ENCODE measurements at places on chromosomes 1 and 21. TPM values are rescaled to one million over a fixed set of nuclear protein-coding genes. Genes with fewer than 3 reads are reported as not detected.

DNA sequence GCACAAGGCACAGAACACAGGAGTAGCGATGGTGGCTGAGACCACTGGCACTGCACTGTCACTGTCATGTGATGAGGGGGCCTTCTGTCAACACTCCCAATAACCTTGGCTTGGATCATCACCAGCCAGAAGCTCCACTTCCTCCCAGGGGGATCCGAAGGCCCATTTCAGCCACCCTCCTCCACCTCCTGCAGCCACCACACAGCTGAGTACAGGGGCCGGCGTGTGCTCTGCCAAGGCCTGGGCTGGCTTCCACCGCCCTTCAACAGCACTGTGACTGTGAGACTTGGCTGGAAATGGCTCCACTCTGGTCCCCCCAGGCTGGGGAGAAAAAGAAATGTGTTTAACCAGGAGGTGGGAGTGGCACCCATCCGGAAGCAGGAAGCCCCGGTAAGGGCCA lies 9.9 kb upstream of the NADK start:
- H3K4me1 ChIP-seq = peaks cover 3% of the 10 kb centered on the region
- H3K27me3 ChIP-seq = no peaks in the 10 kb centered on the region
- DNase-seq = no peak
- H3K27ac ChIP-seq = no peak overlapping the region
- peaks cover 77% of the 10 kb centered on the region for H3K36me3 ChIP-seq
- H3K4me3 ChIP-seq = no peak overlapping the region

DNA sequence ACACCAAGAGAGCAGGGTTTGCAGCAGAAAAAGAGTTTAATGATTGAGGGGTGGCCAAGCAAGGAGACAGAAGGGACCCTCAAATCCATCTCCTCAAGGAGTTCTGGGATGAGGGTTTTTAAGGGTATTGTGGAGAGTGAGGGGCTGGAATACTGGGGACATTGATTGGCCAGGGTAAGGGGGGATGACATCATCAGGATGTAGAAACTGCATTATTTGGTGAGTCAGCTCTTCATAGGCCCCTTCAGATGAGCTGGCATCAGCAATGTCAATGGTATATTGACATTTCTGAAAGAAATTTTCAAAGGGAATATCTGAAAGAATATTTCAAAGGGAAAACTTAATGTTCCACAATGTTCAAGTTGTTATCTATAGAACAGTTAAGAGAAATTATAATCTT lies 168.1 kb upstream of the SNX7 start:
- no peak overlapping the region for H3K4me3 ChIP-seq
- H3K27me3 ChIP-seq = no peaks in the 10 kb centered on the region
- H3K27ac ChIP-seq = no peak overlapping the region
- DNase-seq = no peak
- no peaks in the 10 kb centered on the region for H3K36me3 ChIP-seq

The CD1E gene
- not detected for total RNA-seq

DNA sequence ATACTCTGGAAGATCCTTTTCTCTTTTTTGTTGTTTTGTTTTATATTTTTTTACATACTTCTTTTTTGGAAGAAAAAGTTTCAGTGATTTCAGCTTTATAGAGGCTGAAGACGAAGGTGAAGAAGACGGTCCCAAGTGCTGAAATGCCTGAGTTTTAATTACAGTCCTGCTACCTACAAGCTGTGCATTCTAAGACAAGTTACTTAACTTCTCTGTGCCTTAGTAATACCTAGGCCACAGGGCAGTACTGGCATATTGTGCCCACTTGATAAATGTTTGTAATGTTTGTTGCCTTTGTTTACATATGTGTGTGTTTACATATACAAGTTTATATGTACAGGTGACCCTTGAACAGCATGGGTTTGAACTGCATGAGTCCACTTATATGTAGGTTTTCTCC lies 56.3 kb upstream of the ANGPTL3 start:
- no peaks in the 10 kb centered on the region for H3K27me3 ChIP-seq
- H3K4me1 ChIP-seq = no peaks in the 10 kb centered on the region
- no peak for DNase-seq
- H3K36me3 ChIP-seq = peaks cover 32% of the 10 kb centered on the region
- no peak overlapping the region for H3K27ac ChIP-seq

DNA sequence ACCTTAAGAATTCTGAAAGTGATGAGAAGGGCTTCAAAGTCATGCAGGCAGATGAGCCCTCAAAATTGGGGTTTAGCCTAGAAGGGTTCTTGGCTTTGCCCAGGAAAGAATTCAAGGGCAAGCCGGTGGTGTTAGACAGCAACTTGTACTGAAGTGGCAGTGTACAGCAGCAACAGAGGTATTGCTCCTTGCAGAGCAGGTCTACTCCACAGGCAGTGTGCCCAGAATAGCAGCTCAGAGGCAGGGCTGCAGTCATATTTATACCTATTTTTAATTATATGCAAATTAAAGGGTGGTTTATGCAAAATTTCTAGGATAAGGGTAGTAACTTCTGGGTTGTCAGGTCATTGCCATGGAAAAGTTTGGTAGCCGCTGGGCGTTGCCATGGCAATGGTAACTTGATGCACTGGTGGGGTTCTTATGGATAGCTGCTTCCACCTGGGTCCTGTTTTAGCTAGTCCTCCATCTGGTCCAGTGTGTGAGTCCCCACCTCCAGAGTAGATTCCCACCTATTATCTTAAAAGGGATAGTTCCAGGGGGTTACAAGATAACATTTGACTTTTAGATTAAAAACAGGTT lies 57.9 kb upstream of the CR2 start:
- no peak for DNase-seq
- no peak overlapping the region for H3K27ac ChIP-seq
- H3K36me3 ChIP-seq = no peaks in the 10 kb centered on the region
- no peaks in the 10 kb centered on the region for H3K4me1 ChIP-seq
- no peaks in the 10 kb centered on the region for H3K27me3 ChIP-seq

GRCh38 chr1:2132222-2133038 lies 62.1 kb downstream of the FAAP20 start:
- peak overlapping the region; percentile 77 for H3K27ac ChIP-seq
- no peaks in the 10 kb centered on the region for H3K36me3 ChIP-seq
- H3K4me3 ChIP-seq = peak overlapping the region; percentile 52
- H3K4me1 ChIP-seq = peaks cover 13% of the 10 kb centered on the region

DNA sequence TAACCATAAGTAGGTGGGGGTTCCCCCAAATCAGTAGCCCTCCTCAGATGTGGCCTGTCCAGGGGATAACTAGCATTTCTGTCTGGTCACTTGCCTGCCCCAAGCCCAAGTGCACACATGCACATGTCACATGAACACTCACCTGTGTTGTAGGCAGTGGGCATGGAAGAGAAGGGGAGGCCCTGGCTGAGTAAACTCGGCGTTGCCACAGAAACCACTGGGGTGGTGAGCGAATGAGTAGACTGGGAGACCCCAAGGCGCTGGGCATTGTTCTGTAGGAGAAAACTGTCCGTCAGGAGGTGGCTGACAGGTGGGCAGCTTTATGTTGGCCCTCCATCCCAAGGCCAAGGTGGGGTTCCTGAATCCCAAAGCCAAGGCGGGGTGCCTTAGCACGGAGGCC lies 25.6 kb downstream of the MEF2D start:
- peak overlapping the region; percentile 99 for H3K27ac ChIP-seq
- H3K27me3 ChIP-seq = no peaks in the 10 kb centered on the region
- peaks cover 93% of the 10 kb centered on the region for H3K4me1 ChIP-seq
- H3K36me3 ChIP-seq = peaks cover 89% of the 10 kb centered on the region
- no peak overlapping the region for H3K4me3 ChIP-seq

- H3K4me1 ChIP-seq = peaks cover 26% of the 10 kb centered on the region
- no peak overlapping the region for H3K4me3 ChIP-seq
- no peaks in the 10 kb centered on the region for H3K36me3 ChIP-seq
- H3K27me3 ChIP-seq = no peaks in the 10 kb centered on the region
Observed at GRCh38 chr1:9317591-9318417, 25.1 kb downstream of the SPSB1 start.

The PLPPR4 gene
- not detected for total RNA-seq

DNA sequence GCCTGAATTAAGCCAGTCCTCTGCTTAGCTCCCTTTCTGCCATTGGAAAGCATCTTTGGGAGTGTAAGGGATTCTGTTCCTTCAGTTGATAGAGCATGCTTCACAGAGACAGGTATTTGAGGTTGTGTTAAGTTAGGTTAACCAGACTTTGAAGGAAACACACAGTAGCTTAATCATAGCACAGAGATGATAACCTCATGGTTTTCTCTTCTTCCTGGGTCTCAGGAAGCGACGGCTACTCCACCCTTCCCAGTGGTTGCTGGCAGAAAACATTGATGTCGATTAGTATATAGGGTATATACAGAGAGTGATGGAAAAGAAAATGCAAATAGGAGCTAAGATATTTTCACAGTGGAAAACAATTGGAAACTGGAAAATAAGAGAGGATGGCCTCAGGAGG lies 42.0 kb downstream of the S1PR1 start:
- H3K4me1 ChIP-seq = no peaks in the 10 kb centered on the region
- no peak overlapping the region for H3K27ac ChIP-seq
- H3K36me3 ChIP-seq = no peaks in the 10 kb centered on the region
- no peaks in the 10 kb centered on the region for H3K27me3 ChIP-seq

- H3K4me1 ChIP-seq = no peaks in the 10 kb centered on the region
- no peak overlapping the region for H3K27ac ChIP-seq
- no peak for DNase-seq
- peak overlapping the region; percentile 31 for H3K4me3 ChIP-seq
- no peaks in the 10 kb centered on the region for H3K36me3 ChIP-seq
Observed at GRCh38 chr1:238485912-238486209, 595.1 kb upstream of the ZP4 start.

DNA sequence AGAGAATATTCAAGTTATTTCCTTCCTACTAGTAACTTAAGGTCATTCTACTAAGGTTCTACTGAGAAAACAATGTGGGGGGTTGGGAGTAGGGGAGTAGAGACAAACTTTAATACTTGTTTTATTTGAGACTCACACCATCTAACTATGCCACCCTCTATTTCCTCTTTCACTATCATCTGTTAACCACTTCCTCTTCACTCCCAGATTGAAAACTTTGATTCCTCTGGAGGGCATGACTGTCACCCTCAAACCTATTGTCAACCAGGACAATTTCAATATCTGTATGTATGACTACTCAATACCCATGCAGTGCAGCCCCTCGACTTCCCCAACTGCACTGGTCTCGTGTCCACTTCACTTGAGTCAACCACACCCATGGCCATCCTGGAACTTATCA lies 165.6 kb upstream of the POGK start:
- H3K36me3 ChIP-seq = no peaks in the 10 kb centered on the region
- no peaks in the 10 kb centered on the region for H3K4me1 ChIP-seq
- no peak overlapping the region for H3K4me3 ChIP-seq
- no peak overlapping the region for H3K27ac ChIP-seq
- H3K27me3 ChIP-seq = no peaks in the 10 kb centered on the region

DNA sequence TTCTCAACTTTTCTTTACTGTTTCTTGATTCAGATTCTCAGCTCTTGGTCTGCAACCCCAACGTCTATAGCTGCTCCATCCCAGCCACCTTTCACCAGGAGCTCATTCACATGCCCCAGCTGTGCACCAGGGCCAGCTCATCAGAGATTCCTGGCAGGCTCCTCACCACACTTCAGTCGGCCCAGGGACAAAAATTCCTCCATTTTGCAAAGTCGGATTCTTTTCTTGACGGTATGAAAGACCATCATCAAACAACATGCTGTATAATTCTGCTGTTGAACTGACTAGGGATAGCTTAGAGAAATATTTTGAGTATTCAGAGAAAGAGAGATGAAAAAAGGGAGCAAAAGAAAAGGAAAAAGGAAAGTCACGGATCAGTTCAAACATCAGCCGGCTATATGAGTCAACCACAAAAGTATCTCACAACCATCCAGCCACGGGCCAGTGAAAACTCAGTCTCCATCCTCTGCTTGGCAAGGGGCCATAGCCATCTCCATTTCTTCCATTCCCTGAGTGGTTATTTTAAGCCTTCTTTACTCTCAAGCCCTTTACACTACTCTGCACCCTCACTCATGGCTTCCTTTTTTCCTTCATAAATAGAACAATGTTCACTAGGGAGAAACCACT lies 14.1 kb downstream of the DNASE2B start:
- peaks cover 10% of the 10 kb centered on the region for H3K4me1 ChIP-seq
- H3K4me3 ChIP-seq = no peak overlapping the region
- H3K27me3 ChIP-seq = no peaks in the 10 kb centered on the region
- no peaks in the 10 kb centered on the region for H3K36me3 ChIP-seq
- no peak overlapping the region for H3K27ac ChIP-seq
- DNase-seq = no peak

The IGSF9 gene
- total RNA-seq = 0.11 TPM

DNA sequence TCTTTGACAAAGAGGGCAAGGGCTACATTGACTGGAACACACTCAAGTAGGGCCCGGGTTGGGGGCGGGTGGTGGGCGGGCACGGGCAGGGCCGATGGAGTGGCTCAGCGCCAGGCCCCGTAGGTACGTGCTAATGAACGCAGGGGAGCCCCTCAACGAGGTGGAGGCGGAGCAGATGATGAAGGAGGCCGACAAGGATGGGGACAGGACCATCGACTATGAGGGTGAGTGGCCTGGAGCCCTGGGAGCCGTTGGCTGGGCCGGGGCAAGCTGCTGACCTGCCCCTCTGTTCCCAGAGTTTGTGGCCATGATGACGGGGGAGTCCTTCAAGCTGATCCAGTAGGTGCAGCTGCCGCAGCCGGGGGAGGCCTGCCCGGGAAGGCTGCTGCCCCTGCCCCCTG lies 1.8 kb downstream of the CALML6 start:
- no peaks in the 10 kb centered on the region for H3K36me3 ChIP-seq
- peaks cover 53% of the 10 kb centered on the region for H3K4me1 ChIP-seq
- no peaks in the 10 kb centered on the region for H3K27me3 ChIP-seq
- H3K27ac ChIP-seq = peak overlapping the region; percentile 96

DNA sequence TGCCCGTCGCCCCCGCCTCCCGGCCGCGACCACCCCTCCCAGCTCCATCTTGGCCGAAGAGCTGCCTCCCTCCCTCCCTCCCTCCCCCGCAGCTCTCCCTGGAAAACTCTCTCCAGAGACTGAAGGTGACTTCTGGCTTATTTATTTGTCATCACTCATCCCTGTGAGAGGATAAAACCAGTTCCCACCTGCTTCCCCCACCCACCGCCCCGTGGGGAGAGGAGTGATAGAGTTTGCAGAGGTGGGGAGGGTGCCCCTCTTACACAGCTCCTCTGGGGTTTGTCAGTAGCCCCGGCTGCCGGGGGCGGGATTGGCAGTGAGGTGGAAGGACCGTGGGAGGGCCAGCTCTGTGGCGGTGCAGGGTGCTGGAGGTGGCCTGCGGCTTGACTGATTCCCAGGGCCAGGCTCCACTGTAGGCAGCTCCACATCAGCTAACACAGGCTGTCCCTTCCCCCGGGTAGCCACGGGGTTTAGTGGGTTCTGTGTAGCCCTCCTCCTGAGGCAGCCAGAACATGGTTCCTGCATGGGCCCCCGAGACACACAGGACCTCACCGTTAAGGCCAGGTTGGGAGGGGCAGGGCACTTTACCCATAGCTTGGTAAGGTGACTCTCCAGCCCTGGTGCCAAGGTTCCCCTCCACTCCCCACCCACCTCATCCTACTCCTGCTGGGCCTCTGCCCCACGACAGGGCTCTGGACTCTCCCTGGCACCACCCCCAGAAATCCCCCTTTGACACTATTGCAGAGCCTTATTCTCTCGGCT lies 62.2 kb downstream of the ELK4 start:
- H3K4me3 ChIP-seq = no peak overlapping the region
- peaks cover 28% of the 10 kb centered on the region for H3K27me3 ChIP-seq
- DNase-seq = no peak
- no peaks in the 10 kb centered on the region for H3K36me3 ChIP-seq
- H3K4me1 ChIP-seq = no peaks in the 10 kb centered on the region

- no peaks in the 10 kb centered on the region for H3K4me1 ChIP-seq
- no peak overlapping the region for H3K4me3 ChIP-seq
- DNase-seq = no peak
- no peaks in the 10 kb centered on the region for H3K36me3 ChIP-seq
- peaks cover 11% of the 10 kb centered on the region for H3K27me3 ChIP-seq
- H3K27ac ChIP-seq = no peak overlapping the region
Observed at GRCh38 chr1:43270421-43271095, 775 bp downstream of the TMEM125 start.

The H3-3A gene
- total RNA-seq = 163 TPM

The SNX27 gene
- 42.5 TPM for total RNA-seq
